ENCODE measurements at places on chromosomes 6 and 20.

- peak; percentile 44 for DNase-seq
These were observed 63.1 kb upstream of the KLHL31 start for GRCh38 chr6:53728570-53729194.

DNA sequence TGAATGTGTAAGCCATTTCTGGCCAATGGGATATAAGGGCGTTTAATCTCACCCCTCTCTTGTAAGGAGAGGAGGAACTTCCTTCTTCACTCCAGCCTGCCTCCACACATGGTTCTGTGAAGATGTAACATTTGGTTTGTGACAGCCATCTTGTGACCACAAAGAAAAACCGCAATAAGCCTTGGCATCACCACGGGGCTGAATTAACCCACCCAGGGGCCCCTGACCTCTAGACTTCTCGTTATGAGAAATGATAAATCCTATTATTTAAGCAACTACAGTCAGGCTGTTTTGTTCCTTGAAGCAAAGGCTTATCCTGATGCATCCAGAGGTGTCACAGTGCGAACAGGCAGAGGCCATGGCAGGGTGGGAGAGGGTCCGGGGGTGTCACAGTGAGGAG, 139.7 kb downstream of the CDC5L start:
- DNase-seq, result peak; percentile 41

GRCh38 chr20:14406495-14406894, 69.1 kb upstream of the FLRT3 start:
- peak; percentile 10 for DNase-seq

GRCh38 chr20:60586269-60587050, 628.2 kb downstream of the CDH26 start:
- DNase-seq, result no peak

GRCh38 chr20:63837479-63837878, 6.4 kb upstream of the ZBTB46 start:
- no peak for DNase-seq

GRCh38 chr6:92166666-92167065, 1252.7 kb downstream of the EPHA7 start:
- DNase-seq, result no peak

GRCh38 chr6:39226639-39227329, 2.5 kb downstream of the KCNK5 start:
- DNase-seq, result no peak

DNA sequence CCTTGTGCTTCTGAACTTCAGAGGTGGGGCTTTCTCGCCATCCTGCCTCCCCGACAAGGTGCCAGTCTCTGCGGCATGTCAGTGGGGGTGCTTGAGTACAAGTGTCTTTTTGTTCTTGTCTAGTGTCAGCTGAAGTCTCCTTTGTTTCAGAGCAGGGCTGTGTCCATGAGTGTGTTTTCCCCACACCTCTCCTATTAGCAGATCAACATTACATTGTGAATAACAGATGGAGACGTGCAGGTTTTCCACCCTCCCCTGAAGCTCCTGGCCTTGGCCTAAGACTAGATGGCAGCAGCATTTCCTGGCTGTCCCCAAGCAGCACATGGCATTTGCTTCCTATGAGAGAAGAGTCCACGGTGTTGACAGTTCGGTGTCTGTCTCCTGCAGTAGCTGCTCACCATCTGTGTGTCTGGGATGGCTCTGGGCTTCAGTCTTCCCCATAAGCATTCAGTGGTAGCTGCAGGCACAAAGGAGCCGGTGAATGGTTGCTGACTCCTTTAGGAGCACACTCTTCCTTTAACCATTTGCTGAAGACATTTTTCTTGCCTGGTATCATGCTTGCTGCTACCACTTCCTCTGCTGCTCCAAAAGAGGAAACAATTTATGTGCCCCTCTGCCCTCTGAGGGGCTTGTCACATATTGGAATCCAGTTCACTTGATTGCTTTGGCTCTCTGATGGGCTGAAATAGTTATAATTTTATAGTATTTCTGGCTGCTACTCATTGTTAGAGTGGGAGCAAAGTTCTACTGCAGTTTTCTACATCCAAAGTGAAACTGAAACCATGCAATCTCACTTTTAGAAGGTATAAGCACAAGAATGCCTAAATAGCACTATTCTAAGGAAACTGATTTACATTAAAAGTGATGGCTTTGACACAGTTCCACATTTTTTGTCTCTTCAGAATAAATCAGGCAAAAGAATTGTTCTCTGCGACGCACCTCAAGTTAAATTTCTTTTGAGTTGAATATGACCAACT, 913.0 kb downstream of the C6orf118 start:
- peak; percentile 1 for DNase-seq
